ENCODE measurements at places on chromosomes 11 and 22.

GRCh38 chr11:8807544-8808225, 103.3 kb upstream of the AKIP1 start:
- no peak for DNase-seq
- H3K4me1 ChIP-seq: no peaks in the 10 kb centered on the region
- H3K4me3 ChIP-seq: no peak overlapping the region
- H3K27me3 ChIP-seq: no peaks in the 10 kb centered on the region

- H3K36me3 ChIP-seq: no peaks in the 10 kb centered on the region
- DNase-seq: no peak
- no peaks in the 10 kb centered on the region for H3K4me1 ChIP-seq
- H3K4me3 ChIP-seq: no peak overlapping the region
These were observed 266.4 kb downstream of the KCNA4 start for GRCh38 chr11:29750392-29750791.

GRCh38 chr11:88106666-88107065, 68.6 kb downstream of the RAB38 start:
- H3K36me3 ChIP-seq: no peaks in the 10 kb centered on the region
- no peak overlapping the region for H3K4me3 ChIP-seq
- no peak for DNase-seq

- no peak overlapping the region for H3K4me3 ChIP-seq
- H3K4me1 ChIP-seq: no peaks in the 10 kb centered on the region
- no peak for DNase-seq
- H3K36me3 ChIP-seq: no peaks in the 10 kb centered on the region
These were observed 57.9 kb upstream of the MMP13 start for GRCh38 chr11:103013421-103013820.

- peaks cover 5% of the 10 kb centered on the region for H3K4me1 ChIP-seq
- H3K27me3 ChIP-seq: peaks cover 3% of the 10 kb centered on the region
- H3K4me3 ChIP-seq: no peak overlapping the region
- H3K27ac ChIP-seq: no peak overlapping the region
- no peaks in the 10 kb centered on the region for H3K36me3 ChIP-seq
- no peak for DNase-seq
These were observed 11.0 kb downstream of the CHST1 start for GRCh38 chr11:45654231-45655011.

DNA sequence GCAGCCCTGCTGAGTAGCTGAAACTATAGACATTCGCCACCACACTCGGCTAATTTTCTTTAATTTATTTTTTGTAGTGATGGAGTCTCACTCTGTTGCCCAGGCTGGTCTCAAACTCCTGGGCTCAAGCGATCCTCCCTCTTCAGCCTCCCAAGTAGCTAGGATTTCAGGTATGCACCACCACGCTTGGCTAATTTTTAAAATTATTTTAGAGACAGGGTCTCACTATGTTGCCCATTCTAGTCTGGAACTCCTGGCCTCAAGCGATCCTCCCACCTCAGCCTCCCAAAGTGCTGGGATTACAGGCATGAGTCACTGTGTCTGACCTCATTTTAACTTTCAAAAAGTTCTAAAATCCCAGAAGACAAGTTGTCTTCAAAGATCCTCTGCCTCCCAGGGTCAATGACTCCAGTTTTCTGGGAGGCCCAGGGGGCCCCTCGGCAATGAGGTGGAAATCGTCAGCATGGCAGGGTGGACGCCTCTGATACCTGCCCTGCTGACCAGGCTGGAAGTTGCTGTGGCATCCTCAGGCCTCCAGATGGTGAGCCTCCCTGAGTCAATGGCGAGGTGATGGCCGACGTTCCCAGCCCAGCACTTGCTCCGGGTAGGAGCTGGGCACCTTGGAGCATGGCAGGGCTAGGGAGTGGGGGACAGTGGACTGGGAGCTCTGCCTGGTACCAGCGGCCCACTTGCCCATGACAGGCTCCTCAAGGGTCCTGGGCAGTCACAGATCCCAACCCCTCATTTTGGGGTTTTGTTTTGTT, 31.1 kb downstream of the RPL3 start:
- no peak overlapping the region for H3K4me3 ChIP-seq
- no peak for DNase-seq
- H3K36me3 ChIP-seq: no peaks in the 10 kb centered on the region
- no peak overlapping the region for H3K27ac ChIP-seq

DNA sequence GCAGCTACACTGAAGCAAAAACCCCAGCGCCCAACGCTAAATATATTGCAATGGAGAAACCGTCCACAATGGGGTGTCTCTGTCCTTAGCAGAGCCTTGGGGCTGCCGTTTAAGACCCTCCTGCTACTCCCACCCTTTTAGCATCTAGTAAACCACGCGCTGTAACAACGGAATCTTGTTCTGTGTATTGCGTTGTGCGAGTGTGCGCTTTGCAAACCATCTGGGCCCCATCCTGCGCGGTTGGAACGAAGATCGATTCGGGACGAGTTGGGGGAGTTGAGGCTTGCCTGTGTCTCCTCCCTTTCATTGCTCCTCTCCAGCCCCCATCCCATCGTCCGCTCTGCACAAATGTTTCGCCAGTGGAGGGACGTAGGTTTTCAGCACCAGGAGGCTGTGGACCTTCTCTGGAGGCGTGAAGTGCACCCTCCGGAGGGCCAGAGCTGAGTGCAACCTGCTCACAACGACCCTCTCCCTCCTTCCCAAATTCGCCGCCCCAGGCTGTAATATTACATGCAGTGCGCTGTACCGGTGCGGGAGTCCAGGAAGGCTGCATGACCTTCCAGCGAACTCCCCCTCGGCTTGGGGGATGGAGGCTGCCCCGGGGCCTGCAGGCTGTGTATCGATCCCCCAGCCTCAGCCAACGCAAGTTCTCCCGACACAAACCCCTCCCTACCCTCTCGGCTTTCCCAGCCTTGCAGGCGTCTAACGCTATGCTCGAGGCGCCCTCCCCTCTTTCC, 1.6 kb upstream of the KMT2A start:
- peaks cover 15% of the 10 kb centered on the region for H3K4me1 ChIP-seq
- H3K27ac ChIP-seq: peak overlapping the region; percentile 98
- peak; percentile 25 for DNase-seq
- H3K36me3 ChIP-seq: no peaks in the 10 kb centered on the region
- no peaks in the 10 kb centered on the region for H3K27me3 ChIP-seq

GRCh38 chr11:92820860-92821259, 148.6 kb upstream of the MTNR1B start:
- DNase-seq: no peak
- no peaks in the 10 kb centered on the region for H3K4me1 ChIP-seq
- H3K27ac ChIP-seq: no peak overlapping the region
- no peaks in the 10 kb centered on the region for H3K36me3 ChIP-seq
- no peaks in the 10 kb centered on the region for H3K27me3 ChIP-seq
- no peak overlapping the region for H3K4me3 ChIP-seq

DNA sequence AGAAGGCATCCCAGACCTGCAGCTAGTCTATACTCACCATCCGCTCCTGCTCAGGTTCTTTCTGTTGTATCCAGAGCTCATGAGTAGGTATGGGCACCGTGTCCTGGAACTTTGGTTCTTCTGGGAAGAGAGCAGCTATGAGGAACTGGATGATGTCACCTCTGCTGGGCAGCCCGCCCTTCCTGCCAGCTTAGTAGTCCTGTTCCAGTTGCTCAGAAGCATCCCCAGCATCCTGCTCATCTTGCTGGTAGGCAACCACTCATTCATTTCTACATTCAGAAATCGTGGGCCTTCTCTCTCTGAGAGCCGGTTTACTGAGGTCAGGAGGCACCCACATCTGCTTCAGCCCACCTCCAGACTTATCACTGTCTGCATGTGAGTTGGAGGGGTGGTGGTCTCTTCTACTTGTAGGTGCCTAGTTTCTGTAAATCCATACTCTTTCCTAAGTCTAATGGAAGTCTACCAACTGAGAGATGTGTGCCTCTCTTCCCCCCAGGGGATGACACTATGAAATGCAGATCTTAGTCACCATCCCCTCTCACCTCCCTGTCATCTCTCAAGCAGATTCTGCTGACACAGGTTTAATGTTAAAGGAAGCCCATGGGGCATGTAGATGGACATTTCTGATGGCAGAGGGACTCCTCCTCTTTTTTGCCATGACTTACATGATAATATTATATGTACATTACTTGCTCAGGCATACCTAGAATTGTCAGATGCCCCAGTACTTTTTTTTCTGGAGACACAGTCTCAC, 29.6 kb upstream of the CCDC134 start:
- H3K27ac ChIP-seq: no peak overlapping the region
- H3K4me3 ChIP-seq: no peak overlapping the region
- no peak for DNase-seq
- H3K36me3 ChIP-seq: no peaks in the 10 kb centered on the region

GRCh38 chr11:111352231-111352746, 26.8 kb downstream of the POU2AF1 start:
- H3K36me3 ChIP-seq: no peaks in the 10 kb centered on the region
- H3K4me1 ChIP-seq: no peaks in the 10 kb centered on the region
- no peak overlapping the region for H3K27ac ChIP-seq
- no peak overlapping the region for H3K4me3 ChIP-seq
- no peak for DNase-seq
- H3K27me3 ChIP-seq: no peaks in the 10 kb centered on the region

DNA sequence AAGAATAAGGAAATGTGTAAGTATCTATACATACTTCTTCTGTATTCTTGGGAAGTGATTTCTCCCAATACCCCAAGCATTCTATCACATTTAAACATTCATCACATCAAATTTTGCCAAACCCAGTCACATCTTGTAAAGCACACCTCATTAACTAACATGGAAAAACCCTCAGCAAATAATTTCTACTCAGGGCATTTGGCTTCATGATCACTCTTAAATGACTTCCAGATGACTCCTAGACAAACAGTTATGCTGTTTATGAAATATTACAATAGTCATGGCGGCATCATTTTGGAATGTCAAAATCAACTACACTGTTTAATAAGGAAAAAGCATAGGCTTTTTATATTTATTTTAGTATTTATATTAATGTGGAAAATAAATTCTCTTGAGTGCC, 47.3 kb upstream of the CCDC34 start:
- H3K36me3 ChIP-seq: no peaks in the 10 kb centered on the region
- no peak overlapping the region for H3K27ac ChIP-seq
- DNase-seq: no peak
- no peak overlapping the region for H3K4me3 ChIP-seq

DNA sequence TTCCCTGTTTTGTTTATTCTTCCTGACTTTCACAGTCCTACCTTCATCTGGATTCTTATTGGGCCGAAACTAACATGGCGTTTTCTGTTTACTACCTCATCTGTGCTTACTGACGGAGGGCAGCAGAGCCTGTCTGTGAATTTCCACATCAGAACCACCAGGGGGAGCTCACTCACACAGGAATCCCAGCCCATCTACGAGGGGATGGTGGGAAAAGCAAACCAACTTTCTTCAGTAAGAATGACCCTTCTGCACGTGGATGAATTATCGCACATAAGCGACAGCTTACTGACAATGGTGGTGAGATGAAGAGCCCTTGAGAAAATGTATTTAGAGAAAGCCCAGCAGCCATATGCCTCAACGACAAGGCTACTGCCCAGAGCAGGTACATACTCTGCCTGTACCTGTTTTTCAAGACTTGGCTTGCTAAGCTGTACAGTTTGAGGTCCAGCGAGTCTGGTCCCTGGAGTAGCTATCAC, 42.5 kb downstream of the LARGE2 start:
- no peaks in the 10 kb centered on the region for H3K4me1 ChIP-seq
- H3K27ac ChIP-seq: no peak overlapping the region
- peak; percentile 33 for DNase-seq

DNA sequence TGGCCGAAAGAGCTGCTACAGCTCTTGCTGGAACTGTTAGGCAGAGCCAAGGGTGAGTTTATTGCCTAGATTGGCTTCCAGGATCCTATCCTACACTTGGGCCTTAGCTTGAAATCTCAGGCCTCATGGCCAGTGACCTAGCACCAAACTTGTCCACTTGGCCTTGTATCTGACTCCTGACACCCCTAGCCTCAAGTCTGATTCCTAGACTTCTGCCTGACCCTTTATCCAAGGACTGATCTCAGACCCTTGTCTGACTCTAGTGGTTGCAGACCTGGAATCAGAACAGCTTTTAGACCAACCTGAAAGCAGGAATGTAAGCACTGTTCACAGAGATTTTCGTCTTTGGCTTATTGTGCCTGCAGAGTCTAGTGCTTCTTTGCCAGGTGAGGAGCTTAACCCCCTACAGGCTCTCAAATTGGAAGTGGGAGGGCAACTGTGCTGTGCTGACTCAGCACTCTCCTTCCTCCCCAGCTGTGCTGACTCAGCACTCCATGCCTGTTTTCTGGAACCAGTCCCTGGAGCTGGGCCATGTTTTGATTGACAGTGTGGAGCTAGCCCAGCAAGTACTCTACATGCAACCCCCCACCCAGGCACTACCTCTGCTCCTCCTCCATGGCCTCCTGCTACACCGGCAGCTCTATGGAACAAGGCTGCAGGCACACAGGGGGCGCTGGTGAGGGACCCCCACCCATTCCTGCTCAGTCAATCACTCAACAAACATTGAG, 35.1 kb downstream of the RRP8 start:
- no peaks in the 10 kb centered on the region for H3K4me1 ChIP-seq
- H3K27ac ChIP-seq: no peak overlapping the region
- DNase-seq: no peak
- peaks cover 3% of the 10 kb centered on the region for H3K36me3 ChIP-seq
- H3K27me3 ChIP-seq: no peaks in the 10 kb centered on the region

- peaks cover under 1% of the 10 kb centered on the region for H3K36me3 ChIP-seq
- peak; percentile 74 for DNase-seq
- peak within 1 kb of the TSS; percentile 100 for H3K4me3 ChIP-seq
These were observed at the start of gene SLC25A17 for GRCh38 chr22:40818747-40819598. SLC25A17 (minus strand) TSS chr22:40819346; CDS start chr22:40819248, 98 bp downstream.

DNA sequence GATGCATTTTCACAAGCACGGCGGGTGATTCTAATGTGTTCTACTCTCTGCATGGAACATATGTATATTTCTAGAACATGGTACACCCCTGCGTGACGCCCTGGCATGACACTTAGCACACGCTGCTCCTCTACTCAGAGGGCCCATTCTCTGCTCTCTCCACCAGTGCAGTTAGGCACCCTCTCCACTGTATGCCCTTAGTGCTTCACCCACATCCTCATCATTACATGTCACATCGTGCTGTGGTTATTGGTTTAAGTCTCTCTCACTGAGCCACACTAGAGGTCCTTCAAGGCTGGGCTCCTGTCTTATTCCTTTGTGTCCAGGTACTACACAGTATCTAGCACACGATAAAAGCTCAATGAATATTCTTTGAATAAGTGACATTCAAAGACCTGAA, 16.7 kb downstream of the TMPRSS13 start:
- no peak overlapping the region for H3K4me3 ChIP-seq
- DNase-seq: no peak
- H3K27ac ChIP-seq: no peak overlapping the region
- no peaks in the 10 kb centered on the region for H3K36me3 ChIP-seq
- no peaks in the 10 kb centered on the region for H3K4me1 ChIP-seq
- H3K27me3 ChIP-seq: no peaks in the 10 kb centered on the region

- H3K27me3 ChIP-seq: no peaks in the 10 kb centered on the region
- peaks cover 7% of the 10 kb centered on the region for H3K4me1 ChIP-seq
- H3K36me3 ChIP-seq: no peaks in the 10 kb centered on the region
- H3K4me3 ChIP-seq: no peak overlapping the region
These were observed 4.5 kb upstream of the EIF3F start for GRCh38 chr11:7982582-7983119.

DNA sequence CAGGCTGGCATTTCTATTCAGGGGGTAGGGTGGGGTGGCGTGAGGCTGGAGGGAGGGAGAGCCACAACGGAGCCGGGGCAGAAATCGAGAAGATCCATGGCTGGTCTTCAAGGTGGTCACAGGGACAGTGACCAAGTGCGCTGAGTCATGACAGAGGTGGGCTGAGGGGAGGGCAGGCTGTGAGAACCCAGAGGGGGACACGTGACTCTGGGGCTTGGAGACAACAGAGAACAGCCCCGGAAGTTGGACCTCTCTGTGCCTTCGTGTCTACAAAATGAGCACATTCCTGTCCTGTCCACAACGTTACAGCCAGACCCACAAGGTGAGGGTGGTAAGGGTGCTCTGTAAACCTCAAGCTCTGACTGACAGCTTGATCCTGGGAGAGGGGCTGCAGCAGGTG, 35.1 kb upstream of the ARFGAP3 start:
- H3K27ac ChIP-seq: no peak overlapping the region
- no peak overlapping the region for H3K4me3 ChIP-seq
- H3K27me3 ChIP-seq: no peaks in the 10 kb centered on the region
- peaks cover 19% of the 10 kb centered on the region for H3K36me3 ChIP-seq
